ENCODE measurements at places on chromosomes 7 and 10.

DNA sequence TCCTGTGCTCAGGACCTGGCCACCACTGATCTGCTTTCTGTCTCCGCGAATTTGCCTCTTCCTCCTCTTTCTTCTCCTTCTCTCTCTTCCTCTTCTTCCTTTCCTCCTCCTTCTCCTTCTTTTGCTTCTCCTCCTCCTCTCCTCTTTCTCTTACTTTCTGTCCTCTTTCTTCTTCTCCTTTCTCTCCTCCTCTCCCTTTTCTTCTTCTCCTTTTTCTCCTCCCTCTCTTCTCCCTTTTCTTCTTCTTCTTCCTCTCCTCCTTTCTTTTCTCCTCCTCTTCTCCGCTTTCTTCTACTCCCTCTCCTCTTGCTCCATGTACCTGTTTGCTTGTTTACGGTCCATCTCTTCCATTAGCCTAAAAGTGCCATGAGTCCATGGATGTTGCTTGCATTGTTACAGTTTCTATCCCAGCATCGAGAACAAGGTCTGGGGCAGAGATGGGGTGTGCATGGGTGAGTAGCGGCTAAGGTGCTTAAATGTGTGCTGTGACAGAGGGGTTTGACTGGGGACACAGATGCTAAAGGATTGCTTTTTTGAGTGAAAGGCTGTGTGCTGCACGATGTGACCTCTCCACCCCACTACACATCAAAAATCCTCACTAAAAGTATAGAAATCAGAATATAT lies 7.7 kb downstream of the SH2D4B start:
- no peak for DNase-seq

- DNase-seq = no peak
These were observed 66.4 kb upstream of the GDF10 start for GRCh38 chr10:47233631-47234030.

DNA sequence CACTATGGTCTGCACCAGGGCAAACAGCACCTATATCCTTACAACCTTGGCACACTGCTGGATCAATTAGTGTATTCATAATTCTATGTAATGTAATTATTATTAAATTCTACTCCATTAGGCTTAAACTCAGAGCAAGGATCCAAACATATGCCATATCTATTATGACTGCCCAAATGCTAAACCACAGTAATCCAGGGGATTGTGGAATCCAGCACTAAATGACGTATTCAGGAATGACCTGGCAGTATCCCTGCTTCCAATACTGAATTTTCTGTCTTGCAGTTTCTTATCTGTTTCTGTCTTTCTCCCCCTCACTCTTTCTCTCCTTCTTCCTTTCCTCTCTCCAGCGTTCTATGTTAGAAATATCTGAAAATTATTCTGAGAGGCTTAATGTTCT lies 16.5 kb upstream of the UBE2D1 start:
- no peak for DNase-seq

DNA sequence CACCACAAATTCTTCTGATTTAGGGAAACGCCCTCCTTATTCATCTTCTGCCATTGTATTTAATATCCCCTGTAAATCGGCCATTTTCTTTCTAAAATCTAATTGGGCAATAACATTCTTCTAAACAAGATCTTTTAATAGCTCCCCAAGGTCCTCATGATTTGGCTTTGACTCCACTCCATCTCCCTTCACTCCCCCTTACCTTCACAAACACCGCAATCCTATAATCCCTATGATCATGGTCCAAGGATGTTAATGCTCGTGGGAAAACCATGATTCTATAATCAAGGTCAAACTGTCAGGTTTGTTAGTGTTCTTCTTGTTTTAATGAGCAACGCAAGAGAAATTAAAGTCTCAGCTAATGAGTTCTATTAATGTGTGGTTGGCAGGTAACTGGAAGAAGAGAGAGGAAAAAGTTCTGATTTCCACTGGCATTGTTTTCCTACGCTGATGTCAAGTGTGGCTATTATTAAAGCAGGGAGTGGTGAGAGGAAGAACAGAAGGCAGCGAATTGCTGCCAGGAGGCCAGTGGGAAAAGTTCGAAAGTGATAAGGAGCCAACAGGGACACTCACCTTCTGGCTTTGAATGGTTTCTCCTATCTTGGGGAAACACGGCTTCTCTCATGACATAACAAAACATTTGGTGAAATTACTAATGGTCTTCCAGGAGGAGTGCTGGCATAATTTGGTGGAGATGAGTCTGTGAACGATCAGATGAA lies 28.1 kb downstream of the LRRC72 start:
- no peak for DNase-seq

DNA sequence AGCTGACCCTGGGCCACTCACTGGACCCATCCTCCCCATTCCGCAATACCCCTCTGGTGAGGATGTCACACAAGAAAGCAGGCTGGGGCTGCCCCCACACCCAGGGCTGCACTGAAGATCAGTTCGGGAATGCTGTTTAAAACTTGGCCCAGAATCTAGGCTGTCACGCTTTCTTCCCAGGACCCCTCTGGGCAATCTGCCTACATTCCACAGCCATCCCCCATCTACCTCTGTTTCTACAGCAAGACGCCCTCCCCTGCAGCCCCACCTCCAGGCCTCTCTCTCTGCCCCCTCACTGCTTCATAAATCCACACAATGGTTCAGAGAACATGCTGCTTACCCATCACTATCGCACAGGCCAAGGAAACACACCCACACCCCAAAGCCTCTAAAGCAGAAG lies 36.1 kb downstream of the XPNPEP1 start:
- DNase-seq = no peak

- DNase-seq = no peak
These were observed 118.9 kb downstream of the RAB11FIP2 start for GRCh38 chr10:117927871-117928270.

- DNase-seq = no peak
These were observed 22.1 kb downstream of the TAX1BP1 start for GRCh38 chr7:27762062-27762461.

DNA sequence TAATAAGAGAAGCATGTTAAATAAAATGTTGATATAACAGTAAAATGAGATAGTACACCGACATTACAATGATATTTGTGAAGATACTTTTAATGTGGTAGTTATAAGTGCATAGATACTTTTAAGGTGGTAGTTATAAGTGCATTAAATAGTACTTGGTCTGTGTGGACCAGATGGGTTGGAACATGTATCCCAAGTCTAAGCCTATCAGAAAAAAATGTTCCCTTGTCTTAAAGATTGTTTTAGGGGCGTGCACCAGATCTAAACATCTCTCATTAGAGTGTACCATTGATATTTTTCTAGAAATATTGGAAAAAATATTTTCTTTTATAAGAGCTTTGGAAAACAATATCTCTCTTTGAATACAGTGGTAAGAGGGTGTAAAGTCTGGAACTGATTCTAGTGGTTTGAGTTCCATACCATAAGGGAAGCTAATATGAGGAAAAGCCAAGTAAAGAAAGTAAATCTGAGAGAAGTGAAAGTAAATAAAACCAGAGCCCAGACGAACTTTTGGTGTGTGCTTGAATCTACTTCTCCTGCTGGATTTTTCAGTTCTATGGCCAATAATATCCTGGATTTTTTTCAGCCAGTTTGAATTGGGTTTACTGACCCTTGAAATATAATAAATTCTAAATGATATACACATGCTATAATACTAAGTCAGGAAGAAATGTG lies 175.3 kb downstream of the MBL2 start:
- no peak for DNase-seq

DNA sequence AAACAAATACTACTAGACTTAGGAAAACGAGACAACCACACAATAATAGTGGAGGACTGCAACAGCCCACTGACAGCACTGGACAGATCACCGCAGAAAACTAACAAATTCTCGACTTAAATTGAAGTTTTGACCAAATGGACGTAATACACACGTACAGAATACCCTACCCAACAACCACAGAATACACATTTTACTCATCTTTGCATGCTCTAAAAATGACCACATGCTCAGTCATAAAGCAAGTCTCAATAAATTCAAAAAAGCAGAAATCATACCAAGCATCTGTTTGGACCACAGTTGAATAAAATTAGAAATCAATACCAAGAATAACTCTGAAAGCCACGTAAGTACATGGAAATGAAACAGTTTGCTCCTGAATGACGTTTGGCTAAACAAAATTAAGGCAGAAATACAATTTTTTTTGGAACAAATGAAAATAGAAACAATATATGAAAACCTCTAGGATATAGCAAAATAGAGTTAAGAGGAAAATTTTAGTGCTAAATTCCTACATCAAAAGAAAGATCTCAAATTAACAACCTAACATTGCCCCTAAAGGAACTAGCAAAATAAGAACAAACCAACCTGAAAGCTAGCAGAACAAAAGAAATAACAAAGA lies 30.6 kb downstream of the MAPK8 start:
- no peak for DNase-seq

- no peak for DNase-seq
These were observed 63.9 kb upstream of the CHST15 start for GRCh38 chr10:124157271-124157681.

GRCh38 chr7:21526007-21526406 lies 16.8 kb upstream of the DNAH11 start:
- peak; percentile 27 for DNase-seq

GRCh38 chr10:101660256-101660655 lies 34.7 kb downstream of the FBXW4 start:
- no peak for DNase-seq

All from KBM-7 (cell line).